GM03348 (cell line): ENCODE measurements at places on chromosomes 2 and 18.

DNA sequence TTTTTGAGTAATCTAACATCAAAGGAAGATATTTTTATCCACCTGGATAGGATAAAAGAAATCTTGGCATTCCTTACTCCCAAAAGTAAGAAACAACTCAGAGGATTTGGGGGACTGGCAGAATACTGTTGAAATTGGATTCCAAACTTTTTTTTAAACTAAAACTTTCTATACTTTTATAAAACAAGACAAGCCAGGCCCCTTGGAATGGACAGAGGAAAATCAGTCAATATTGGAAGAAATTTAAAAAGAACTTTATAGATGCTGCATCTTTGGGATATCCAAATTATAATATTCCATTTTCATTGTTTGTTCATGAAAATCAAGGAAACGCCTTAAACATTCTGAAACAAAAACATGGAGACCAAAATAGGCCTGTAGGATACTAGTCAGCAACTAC is 147.6 kb upstream of the PIEZO2 start:
- no peak for DNase-seq

DNA sequence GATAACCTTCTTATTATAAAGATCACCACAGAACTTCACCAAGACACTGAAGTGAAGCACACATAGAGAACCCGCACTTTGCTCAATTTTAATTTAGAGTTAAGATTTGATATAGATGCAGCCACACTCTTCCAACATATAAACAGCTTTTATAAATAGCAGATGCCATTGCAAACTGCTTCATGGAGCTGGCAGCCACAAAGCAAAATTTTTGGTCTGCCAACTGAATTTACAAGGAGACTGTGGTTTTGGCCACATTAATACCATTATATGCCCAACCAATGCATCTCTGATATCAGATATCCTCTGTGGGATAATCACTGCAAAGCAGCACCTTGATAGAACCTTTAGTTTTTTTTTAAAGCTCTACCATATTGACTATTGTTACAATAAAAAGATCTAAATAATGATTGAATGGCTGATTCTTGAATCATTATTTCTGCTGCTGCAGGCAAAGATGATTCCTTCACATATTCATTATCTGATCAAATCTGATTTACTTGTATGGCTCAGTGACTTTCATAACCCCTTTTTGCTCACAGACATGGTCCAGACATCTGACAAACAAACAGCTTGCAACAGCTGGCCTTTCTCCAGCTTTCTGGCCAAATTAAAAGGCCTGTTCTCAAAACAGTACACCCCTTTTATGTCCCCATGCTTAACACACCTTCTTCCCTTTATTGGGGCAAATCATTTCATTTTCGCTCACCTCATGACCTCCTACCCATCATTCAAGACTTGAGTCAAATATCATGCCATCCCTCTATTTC is 88.4 kb downstream of the METTL4 start:
- DNase-seq = no peak

GRCh38 chr2:9247786-9248185 is 41.2 kb downstream of the ASAP2 start:
- no peak for DNase-seq

GRCh38 chr2:120272763-120273481 is 20.3 kb downstream of the RALB start:
- DNase-seq = no peak

DNA sequence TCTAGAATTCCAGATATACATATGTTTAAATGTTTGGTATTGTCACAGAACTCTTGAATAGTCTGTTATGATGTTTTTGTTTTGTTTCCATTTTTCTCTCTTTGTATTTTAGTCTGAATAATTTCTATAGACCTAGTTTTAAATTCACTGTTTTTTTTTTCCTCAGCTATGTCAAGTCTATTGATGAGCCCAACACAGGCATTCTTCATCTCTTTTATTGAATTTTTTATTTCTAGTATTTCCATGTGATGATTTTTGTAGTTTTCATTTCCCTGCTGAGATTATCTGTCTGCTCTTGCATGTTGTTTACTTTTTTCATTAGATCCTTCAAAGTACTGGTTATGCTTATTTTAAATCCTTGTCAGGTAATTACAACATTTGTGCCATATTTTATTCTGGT is 254.7 kb downstream of the C1D start:
- DNase-seq = no peak

DNA sequence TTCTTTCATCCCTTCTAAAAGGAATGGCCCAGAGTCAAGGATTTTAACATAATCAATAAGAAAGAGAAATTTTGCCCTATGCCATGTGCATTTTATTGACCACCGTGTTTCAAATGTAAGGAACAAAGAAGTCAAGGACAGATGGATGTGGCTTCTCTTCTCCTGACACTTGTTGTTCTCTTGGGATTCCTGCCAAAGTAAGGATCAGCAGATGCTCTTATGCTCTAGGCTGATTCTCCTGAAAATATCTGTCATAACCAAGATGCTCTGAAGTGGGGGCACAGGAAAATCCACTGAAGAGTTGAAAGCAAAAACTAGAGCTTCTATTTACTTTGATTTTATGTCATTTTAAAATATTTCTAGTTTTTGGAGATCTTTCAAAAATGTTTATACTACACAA is 72.9 kb upstream of the SYT4 start:
- no peak for DNase-seq

- DNase-seq = no peak
These were observed 52.1 kb downstream of the GTF3C3 start for GRCh38 chr2:196747400-196747799.

- DNase-seq = peak; percentile 77
These were observed 336.7 kb downstream of the OSR1 start for GRCh38 chr2:19021721-19022120.

- no peak for DNase-seq
These were observed 34.3 kb downstream of the FAM168B start for GRCh38 chr2:131058920-131059319.

- DNase-seq = no peak
These were observed 8.4 kb downstream of the NCAPH start for GRCh38 chr2:96344011-96344410.

DNA sequence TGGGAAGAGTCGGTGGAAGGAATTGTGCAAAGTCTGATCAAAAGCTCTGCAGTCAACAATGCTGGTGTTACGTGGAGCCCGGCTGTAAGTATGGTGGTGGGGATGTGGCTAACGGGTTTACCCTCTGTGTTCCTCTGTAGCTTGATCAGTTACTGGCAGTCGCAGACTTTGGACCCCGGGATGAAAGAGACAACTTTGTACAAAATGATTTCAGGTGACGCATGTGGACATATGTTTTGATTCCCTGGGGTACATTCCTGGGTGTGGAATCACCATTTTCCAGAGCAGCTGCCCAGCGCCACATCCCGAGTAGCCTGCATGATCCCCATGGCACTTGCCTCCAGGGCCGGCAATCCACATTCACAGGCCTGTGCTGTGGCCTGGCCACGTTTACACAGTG is 9.8 kb downstream of the RBFA start:
- DNase-seq = no peak

GRCh38 chr18:32548688-32549087 is 78.0 kb upstream of the GAREM1 start:
- no peak for DNase-seq
